Stimulated activated CD4-positive, alpha-beta T cell treated with anti-CD3 and anti-CD28 coated beads, Interleukin-2, amount 100 ng/mL, for 48 hours (primary cell): ENCODE measurements at places on chromosomes 3 and 15.

GRCh38 chr3:148226246-148226645 is 471.5 kb upstream of the AGTR1 start:
- DNase-seq, result no peak

DNA sequence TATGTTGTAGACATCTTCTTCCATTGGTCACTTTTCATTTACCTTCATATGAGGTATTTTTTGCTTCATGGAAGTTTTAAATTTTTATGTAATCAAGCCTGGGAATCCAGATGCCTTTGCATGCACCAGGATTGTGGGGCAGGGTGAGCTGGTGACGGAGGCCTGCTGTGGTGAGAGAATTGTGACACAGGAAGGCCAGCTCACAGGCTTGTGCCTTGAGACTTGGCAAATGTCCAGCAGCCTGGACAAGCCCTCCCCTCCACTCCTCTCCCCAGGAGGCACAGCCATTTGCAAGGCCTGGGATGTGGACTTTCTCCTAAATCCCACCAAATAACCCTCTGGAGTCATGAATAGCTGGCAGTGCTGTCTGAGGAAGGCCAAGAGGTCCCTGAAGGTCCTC is 67.4 kb downstream of the RHCG start:
- DNase-seq, result no peak

DNA sequence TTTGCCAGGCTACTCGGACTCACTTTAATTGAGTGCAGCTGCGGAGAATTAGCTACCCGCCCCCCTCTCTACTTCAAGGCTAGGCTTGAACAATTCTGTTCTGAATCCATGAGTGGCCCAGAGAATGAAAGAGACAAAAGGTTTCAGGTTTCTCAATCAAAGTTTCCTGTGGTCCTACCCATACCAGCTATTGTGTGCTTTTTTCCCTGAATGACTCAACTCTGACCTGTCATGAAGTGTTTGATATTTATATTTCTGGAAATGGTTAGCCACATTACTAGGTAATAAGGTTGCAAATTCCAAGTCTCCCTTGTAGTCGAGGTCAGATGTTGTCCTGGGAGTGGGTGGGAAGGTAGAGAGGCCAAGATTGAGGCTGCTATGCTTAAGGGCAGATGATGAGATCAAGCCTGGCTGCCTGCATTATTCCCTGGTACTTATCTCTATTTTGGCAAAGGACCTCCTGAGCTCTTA is 392.7 kb upstream of the TBL1XR1 start:
- no peak for DNase-seq

GRCh38 chr15:99253381-99254090 is 2.3 kb downstream of the LRRC28 start:
- DNase-seq, result no peak
